CD8-positive, alpha-beta memory T cell (primary cell): ENCODE measurements at places on chromosomes 2 and 18. TPM values are rescaled to one million over a fixed set of nuclear protein-coding genes. Genes with fewer than 3 reads are reported as not detected.
A peak's percentile ranks its signal among the peaks of the same experiment; 100 is the strongest.

- no peaks in the 10 kb centered on the region for H3K4me1 ChIP-seq
- H3K36me3 ChIP-seq: no peaks in the 10 kb centered on the region
- no peaks in the 10 kb centered on the region for H3K27me3 ChIP-seq
- no peak overlapping the region for H3K27ac ChIP-seq
- DNase-seq: no peak
- no peak overlapping the region for H3K4me3 ChIP-seq
Measured at GRCh38 chr2:16775899-16776231, 110.2 kb upstream of the CYRIA start.

GRCh38 chr2:232038251-232038880 is 76.9 kb downstream of the DIS3L2 start:
- H3K4me1 ChIP-seq: peaks cover 7% of the 10 kb centered on the region
- no peaks in the 10 kb centered on the region for H3K27me3 ChIP-seq
- DNase-seq: no peak
- H3K27ac ChIP-seq: no peak overlapping the region
- H3K36me3 ChIP-seq: no peaks in the 10 kb centered on the region
- H3K4me3 ChIP-seq: no peak overlapping the region

DNA sequence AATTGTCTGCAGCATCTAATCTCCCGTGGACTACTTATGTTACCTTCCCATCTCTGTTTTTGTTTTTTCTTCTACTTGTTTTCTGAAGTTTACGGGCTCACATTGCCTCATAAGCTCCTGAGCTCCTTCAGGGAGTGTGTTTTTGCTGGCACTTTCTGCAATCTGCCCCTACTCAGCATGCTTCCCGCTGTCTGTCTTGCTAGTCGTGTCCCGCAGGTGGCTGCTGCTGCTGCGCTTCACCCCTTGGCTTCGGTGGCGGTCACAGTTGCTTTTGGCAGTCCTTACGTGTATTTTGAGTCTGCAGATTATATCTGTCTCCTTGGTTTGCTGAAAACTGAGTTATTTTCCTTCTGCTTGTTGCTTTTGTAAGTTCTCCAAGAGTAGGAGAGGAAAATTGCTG is 37.3 kb downstream of the FER1L5 start:
- H3K4me3 ChIP-seq: no peak overlapping the region
- no peaks in the 10 kb centered on the region for H3K36me3 ChIP-seq
- no peak overlapping the region for H3K27ac ChIP-seq
- H3K27me3 ChIP-seq: no peaks in the 10 kb centered on the region
- DNase-seq: no peak

GRCh38 chr2:1518867-1519530 is 105.7 kb downstream of the TPO start:
- H3K4me3 ChIP-seq: no peak overlapping the region
- no peak for DNase-seq
- no peaks in the 10 kb centered on the region for H3K36me3 ChIP-seq
- H3K4me1 ChIP-seq: peaks cover 30% of the 10 kb centered on the region

CYTIP gene
- 144 TPM for polyA plus RNA-seq

DNA sequence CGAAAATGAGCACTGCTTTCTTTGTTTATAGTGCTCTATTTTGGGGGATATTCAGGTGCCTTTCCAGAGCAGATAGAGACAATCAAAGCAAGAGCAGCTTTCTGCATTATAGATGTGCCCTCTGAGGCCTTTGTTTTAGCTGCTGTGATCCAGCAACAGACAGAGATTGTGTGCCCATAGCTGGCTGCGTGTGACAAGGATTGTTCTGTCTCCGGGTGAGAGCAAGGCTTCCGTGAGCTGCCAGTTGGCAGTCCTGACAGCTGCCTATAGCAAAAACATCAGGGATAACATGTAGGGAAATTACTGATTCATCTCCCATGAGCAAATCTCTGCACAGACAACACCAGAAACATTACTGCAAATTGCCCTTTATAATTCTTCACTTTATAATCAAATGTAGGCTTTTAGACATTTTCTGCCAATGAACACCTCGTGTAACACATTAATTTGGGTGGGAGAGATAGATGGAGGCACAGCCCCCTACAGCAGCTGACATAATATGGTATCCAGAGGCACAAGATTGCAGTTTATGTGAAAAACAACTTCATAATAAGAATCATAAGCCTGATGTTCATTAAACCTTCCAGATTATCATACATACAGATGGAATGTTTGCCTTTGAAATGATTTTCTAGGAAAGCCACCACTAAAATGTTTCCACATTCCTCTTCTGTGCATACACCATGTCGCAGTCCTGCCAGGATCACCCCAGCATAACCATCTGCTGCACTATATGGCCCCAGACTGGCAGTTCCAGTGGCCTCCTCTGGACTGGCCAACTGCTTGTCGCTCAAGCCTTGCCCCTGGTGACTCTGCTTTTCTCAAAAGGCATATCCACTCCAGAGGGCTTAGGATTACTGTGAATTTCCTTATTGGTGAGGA is 131.2 kb downstream of the TRIB2 start:
- no peak for DNase-seq
- no peak overlapping the region for H3K4me3 ChIP-seq
- H3K27me3 ChIP-seq: no peaks in the 10 kb centered on the region
- no peaks in the 10 kb centered on the region for H3K36me3 ChIP-seq
- no peaks in the 10 kb centered on the region for H3K4me1 ChIP-seq
- H3K27ac ChIP-seq: no peak overlapping the region

MC5R gene
- polyA plus RNA-seq: not detected

- H3K36me3 ChIP-seq: no peaks in the 10 kb centered on the region
- no peak for DNase-seq
- no peak overlapping the region for H3K27ac ChIP-seq
- no peaks in the 10 kb centered on the region for H3K4me1 ChIP-seq
Measured at GRCh38 chr2:1770566-1771380, 26.5 kb upstream of the PXDN start.

INHBB gene
- polyA plus RNA-seq: not detected

- DNase-seq: no peak
- H3K4me1 ChIP-seq: no peaks in the 10 kb centered on the region
- no peaks in the 10 kb centered on the region for H3K36me3 ChIP-seq
- no peak overlapping the region for H3K27ac ChIP-seq
- H3K4me3 ChIP-seq: no peak overlapping the region
- no peaks in the 10 kb centered on the region for H3K27me3 ChIP-seq
Measured at GRCh38 chr18:27715751-27716150, 461.2 kb downstream of the CDH2 start.

DNA sequence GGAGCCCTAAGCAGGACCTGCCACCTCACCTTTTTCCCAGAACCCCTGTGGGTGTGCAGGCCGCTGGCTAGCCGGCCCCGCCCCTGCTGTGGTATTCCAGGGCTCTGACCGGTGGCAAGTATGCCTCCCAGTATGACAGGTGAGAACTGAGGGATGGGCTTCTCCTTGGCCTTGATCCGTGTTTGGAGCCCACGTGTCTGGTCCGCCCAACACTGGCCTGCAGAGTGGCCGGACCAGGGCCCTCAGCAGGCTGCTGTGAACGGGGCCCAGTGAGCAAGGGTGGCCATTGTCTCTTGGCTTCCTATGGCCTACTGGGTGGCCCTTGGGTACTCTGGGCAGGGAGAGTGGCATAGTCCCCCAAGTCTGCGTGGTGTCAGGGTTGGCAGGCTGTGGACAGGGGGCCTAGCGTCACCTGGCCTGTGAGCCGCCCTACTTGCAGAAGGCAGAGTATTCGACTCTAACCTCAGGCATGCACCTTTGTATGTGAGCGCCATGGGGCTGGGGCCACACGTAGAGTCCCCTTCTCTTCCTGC is 1.8 kb downstream of the RNPEPL1 start:
- DNase-seq: no peak
- H3K4me3 ChIP-seq: peak overlapping the region; percentile 85
- no peaks in the 10 kb centered on the region for H3K27me3 ChIP-seq
- H3K27ac ChIP-seq: no peak overlapping the region

UGT1A8 gene
- polyA plus RNA-seq: not detected
